ENCODE measurements at places on chromosomes 3 and 15.

- H3K27me3 ChIP-seq, result peaks cover 2% of the 10 kb centered on the region
- no peak for DNase-seq
- H3K36me3 ChIP-seq, result no peaks in the 10 kb centered on the region
- no peak overlapping the region for H3K27ac ChIP-seq
- H3K4me3 ChIP-seq, result no peak overlapping the region
These were observed 116.4 kb upstream of the TOPAZ1 start for GRCh38 chr3:44125246-44125645.

DNA sequence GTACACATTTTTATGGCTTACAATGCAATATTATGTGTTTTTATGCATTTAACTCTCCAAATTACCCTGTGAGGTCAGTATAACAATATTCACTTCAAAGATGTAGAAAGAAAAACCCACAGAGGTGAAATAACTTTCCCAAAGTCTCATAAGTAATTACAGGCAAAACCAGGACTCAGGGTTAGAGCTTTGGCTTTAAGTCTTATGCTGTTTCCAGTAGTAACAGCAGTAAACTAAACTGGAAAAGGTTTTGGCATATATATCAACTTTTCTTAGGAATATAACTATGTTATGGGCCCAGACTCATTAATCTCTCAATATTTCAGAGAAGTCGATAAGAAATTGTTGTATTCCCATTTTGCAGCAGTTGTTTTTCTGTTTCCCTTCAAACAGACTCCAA, 206.3 kb upstream of the KCNMB2 start:
- no peak overlapping the region for H3K27ac ChIP-seq
- no peaks in the 10 kb centered on the region for H3K36me3 ChIP-seq

DNA sequence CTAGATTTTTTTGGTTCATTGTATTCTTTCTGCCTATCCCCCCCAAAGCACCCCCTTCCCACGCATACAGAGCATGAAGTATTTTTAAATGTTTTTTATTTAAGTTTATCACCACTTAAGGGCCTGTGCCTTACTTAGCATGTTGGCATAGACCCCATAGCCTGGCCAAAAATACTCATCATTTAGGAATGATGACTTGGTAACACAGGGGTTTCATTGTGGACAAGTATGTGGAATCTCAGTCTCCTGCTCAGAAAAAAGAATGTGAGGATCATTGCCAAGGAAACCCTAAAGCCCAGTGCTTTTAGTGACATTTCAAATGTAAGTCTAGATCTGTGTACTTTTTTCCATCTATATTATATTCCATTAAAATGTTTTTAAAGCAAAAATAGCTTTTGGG, 146.3 kb downstream of the ALCAM start:
- peaks cover 23% of the 10 kb centered on the region for H3K4me1 ChIP-seq
- no peak for DNase-seq
- H3K4me3 ChIP-seq, result no peak overlapping the region
- no peaks in the 10 kb centered on the region for H3K36me3 ChIP-seq

- H3K4me1 ChIP-seq, result no peaks in the 10 kb centered on the region
- no peak overlapping the region for H3K27ac ChIP-seq
- DNase-seq, result peak; percentile 74
- no peak overlapping the region for H3K4me3 ChIP-seq
- no peaks in the 10 kb centered on the region for H3K27me3 ChIP-seq
- H3K36me3 ChIP-seq, result no peaks in the 10 kb centered on the region
These were observed 68.7 kb downstream of the SLTM start for GRCh38 chr15:58864602-58865424.

- no peak overlapping the region for H3K4me3 ChIP-seq
- no peaks in the 10 kb centered on the region for H3K4me1 ChIP-seq
- H3K27ac ChIP-seq, result no peak overlapping the region
- no peaks in the 10 kb centered on the region for H3K36me3 ChIP-seq
- peaks cover 62% of the 10 kb centered on the region for H3K27me3 ChIP-seq
These were observed 154.7 kb upstream of the GOLIM4 start for GRCh38 chr3:168250415-168250861.

- no peaks in the 10 kb centered on the region for H3K36me3 ChIP-seq
- H3K4me3 ChIP-seq, result no peak overlapping the region
- H3K27ac ChIP-seq, result no peak overlapping the region
- no peak for DNase-seq
- peaks cover 3% of the 10 kb centered on the region for H3K27me3 ChIP-seq
These were observed 195.7 kb downstream of the ZPLD1 start for GRCh38 chr3:102630531-102630930.

DNA sequence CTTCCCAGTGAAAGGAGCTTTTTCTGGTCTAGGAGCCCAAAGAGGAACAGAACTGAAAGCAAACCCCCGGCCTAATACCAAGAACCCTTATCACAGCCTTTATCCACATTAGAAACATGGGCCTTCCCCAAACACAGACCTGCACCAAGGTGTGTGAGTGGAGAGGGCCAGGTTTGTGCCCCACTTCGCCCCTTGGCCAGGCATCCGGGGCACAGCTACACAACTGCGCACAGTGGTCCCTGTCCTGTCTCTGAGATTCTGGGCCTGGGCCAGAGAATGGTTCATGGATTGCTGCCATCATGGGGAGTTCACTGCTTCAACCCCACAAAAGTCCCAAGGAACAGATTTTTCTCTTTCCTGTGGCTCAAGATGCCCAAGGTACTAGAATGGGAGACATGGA, 125.5 kb upstream of the ABHD17C start:
- H3K4me1 ChIP-seq, result peaks cover 6% of the 10 kb centered on the region
- DNase-seq, result no peak
- no peaks in the 10 kb centered on the region for H3K36me3 ChIP-seq

DNA sequence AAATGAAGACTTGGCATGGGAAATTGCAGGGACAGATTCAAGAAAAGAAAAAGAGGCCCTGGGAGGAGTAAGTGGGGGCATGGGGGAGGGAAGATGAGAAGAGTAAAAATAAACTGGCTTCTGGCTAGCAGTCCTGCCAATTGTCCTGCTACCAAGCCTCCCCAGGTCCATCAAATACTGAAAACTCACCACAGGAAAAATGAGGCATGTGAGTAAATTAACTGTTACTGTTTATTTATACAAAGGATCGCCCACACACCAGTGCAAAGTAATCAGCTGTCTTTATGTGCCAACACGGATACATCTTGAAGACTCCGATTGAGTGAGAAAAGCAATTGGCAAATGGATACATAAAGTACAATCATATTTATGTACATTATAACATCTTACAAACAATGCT, 10.7 kb upstream of the KLHL25 start:
- no peak overlapping the region for H3K4me3 ChIP-seq
- H3K4me1 ChIP-seq, result peaks cover 3% of the 10 kb centered on the region
- H3K36me3 ChIP-seq, result no peaks in the 10 kb centered on the region
- no peak for DNase-seq
- H3K27ac ChIP-seq, result no peak overlapping the region
- no peaks in the 10 kb centered on the region for H3K27me3 ChIP-seq

GRCh38 chr3:24937228-24937627, 442.6 kb upstream of the THRB start:
- H3K27me3 ChIP-seq, result no peaks in the 10 kb centered on the region

DNA sequence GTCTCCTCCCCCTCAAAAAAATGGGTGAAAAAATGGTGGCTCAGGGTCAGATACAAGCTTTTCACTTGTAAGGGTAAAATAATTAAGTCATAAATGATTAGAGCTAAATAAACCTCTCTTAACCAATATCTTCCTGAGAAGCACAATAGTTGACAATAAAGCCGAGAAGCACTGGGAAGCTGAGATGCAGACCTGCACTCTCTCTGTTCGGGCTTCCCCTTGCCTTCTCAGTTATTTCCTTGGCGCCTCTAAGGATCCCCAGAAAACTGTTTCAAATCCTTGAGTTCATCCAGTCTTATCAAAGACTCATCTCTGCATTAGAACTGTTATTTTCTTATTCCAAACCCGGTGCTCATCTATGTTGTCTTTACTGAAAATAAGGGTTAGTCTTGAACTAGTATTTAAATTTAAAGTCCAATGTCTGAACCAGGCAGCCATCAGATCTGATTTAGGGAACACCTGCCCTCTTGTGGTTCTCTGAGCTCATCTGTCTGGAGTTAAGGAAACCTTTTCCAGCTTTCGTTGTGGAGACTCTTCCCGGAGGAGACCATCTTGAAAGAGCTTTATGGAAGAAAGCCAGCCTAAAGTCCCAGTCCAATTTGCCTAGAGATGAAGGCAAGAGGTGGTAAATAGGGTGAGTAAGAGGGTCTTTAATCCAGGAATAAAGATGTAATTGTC, 256.4 kb upstream of the MCTP2 start:
- no peaks in the 10 kb centered on the region for H3K36me3 ChIP-seq
- no peak overlapping the region for H3K27ac ChIP-seq
- no peak overlapping the region for H3K4me3 ChIP-seq
- H3K27me3 ChIP-seq, result no peaks in the 10 kb centered on the region
- DNase-seq, result no peak

DNA sequence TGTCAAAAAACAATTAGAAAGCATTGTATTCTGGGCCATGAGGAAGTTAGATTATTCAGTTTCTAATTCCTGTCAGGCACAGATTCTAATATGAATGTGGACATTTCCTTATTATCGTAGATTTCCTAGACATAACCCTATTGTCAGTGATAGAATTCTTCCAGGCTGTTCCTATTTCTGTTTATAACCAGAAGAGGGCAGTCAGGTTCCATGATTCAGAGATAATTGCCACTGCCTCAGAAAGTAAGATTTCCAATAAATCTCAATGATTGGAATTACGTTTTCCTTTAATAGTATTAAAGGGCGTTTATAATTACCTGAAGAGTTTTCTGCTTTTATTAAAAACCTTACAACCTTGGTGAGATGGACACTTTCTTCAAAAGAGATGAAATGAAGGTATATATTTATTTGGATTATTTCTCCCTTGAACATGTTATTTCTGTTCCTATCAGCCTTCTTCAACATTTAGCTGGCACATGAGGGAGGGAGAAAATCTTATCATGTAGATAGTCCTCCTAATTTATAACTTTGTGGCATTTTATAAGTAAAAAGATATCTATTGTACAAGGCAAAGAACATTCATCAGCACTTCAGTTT, 439.2 kb downstream of the MCTP2 start:
- H3K27ac ChIP-seq, result no peak overlapping the region
- no peak overlapping the region for H3K4me3 ChIP-seq
- no peaks in the 10 kb centered on the region for H3K36me3 ChIP-seq
- no peaks in the 10 kb centered on the region for H3K27me3 ChIP-seq

- H3K36me3 ChIP-seq, result peaks cover 10% of the 10 kb centered on the region
- H3K27ac ChIP-seq, result peak overlapping the region; percentile 33
- H3K4me1 ChIP-seq, result peaks cover 8% of the 10 kb centered on the region
- no peaks in the 10 kb centered on the region for H3K27me3 ChIP-seq
- no peak for DNase-seq
- H3K4me3 ChIP-seq, result no peak overlapping the region
These were observed 32.9 kb downstream of the ZBTB11 start for GRCh38 chr3:101643861-101644613.

DNA sequence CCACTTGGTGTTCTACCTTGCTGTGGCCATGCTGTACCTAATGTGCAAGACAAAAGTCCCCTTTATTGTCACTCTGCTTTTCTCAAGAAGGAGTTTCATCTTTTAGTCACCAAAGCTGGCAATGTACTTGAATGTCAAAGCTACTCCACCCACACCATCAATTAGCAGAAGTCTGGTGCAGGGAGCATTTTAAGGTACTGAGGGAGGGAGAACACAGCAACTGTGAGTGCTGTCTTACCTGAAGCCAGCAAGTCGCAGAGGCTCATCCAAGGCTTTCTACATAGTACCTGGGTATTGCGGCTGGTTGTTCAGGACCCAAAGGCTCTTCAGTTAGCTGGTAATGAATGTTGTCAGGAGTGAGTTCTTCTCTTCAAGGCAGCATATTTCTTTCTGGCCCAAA, 820.4 kb downstream of the OTOL1 start:
- DNase-seq, result no peak
- H3K4me3 ChIP-seq, result no peak overlapping the region
- no peak overlapping the region for H3K27ac ChIP-seq
- H3K27me3 ChIP-seq, result no peaks in the 10 kb centered on the region
- H3K36me3 ChIP-seq, result no peaks in the 10 kb centered on the region

GRCh38 chr3:19526071-19526470, 377.8 kb downstream of the KCNH8 start:
- H3K36me3 ChIP-seq, result no peaks in the 10 kb centered on the region
- no peaks in the 10 kb centered on the region for H3K4me1 ChIP-seq
- H3K27me3 ChIP-seq, result no peaks in the 10 kb centered on the region
- H3K27ac ChIP-seq, result no peak overlapping the region
- no peak overlapping the region for H3K4me3 ChIP-seq
- no peak for DNase-seq

- H3K27ac ChIP-seq, result no peak overlapping the region
- peak; percentile 19 for DNase-seq
- H3K4me3 ChIP-seq, result no peak overlapping the region
- no peaks in the 10 kb centered on the region for H3K36me3 ChIP-seq
- H3K27me3 ChIP-seq, result peaks cover 29% of the 10 kb centered on the region
These were observed 135.0 kb downstream of the NUP210 start for GRCh38 chr3:13285007-13285567.

DNA sequence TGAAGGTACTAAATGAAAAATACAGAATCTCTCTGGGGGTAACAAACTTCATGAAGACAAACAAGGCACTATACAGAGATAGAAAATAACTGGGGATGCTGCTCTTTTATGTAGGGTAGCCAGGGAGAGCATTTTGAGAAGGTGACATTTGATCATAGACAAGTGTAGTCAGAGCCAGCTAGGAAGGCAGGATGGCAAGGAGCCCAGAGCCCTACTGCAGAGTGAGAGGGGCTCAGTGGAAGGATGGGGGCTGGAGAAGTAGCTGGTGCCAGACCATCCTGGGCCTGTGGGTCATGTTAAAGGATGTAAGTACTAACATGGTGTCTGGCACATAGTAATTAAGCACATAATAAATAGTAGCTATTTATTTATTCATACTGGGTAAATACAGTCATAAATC, 133.6 kb downstream of the MEIS2 start:
- H3K36me3 ChIP-seq, result no peaks in the 10 kb centered on the region
- no peak for DNase-seq
- H3K27me3 ChIP-seq, result peaks cover 4% of the 10 kb centered on the region
- H3K4me3 ChIP-seq, result no peak overlapping the region
- H3K27ac ChIP-seq, result no peak overlapping the region

GRCh38 chr3:71525391-71525790, 58.1 kb downstream of the FOXP1 start:
- no peak for DNase-seq
- H3K4me1 ChIP-seq, result no peaks in the 10 kb centered on the region
- H3K4me3 ChIP-seq, result no peak overlapping the region

DNA sequence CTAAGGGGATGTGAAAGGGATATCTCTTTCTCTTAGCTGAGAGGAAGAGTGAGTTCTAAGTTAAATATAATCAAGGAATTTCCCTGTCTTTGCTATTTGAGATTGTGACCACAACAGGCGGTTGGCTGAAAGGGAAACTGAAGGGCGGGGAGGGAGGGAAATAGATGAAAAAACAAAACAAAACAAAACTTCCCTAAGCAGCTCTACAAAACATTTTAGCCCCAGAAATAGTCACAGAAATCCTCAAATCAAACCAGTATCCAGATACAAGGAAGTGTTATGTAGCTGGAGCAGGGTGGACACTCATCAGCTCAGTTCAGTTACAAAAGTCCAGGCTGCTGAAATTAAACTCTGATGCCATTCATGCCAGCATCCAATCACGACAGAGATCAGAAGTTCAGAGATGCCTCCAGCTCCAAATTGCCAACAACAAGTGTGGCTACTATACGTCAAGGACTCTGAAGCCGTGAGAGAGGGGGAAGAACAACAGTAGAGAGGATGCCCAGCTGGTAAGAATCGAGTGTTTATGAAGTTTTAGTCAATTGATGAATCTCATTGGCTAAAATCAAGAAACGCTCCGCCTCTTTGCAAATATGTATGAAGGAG, 319 bp upstream of the TP63 start:
- H3K4me1 ChIP-seq, result no peaks in the 10 kb centered on the region
- DNase-seq, result no peak
- H3K4me3 ChIP-seq, result no peak overlapping the region

GRCh38 chr3:49869525-49870126, at the start of gene CAMKV:
Gene CAMKV, minus strand, starts transcription at chr3:49869906. Its CDS starts 7,518 bp downstream, at chr3:49862388.
- H3K36me3 ChIP-seq, result no peaks in the 10 kb centered on the region
- H3K4me1 ChIP-seq, result no peaks in the 10 kb centered on the region
- H3K27me3 ChIP-seq, result peaks cover 34% of the 10 kb centered on the region

Data from RWPE2 (cell line).